ENCODE measurements at places on chromosomes 4 and X.

DNA sequence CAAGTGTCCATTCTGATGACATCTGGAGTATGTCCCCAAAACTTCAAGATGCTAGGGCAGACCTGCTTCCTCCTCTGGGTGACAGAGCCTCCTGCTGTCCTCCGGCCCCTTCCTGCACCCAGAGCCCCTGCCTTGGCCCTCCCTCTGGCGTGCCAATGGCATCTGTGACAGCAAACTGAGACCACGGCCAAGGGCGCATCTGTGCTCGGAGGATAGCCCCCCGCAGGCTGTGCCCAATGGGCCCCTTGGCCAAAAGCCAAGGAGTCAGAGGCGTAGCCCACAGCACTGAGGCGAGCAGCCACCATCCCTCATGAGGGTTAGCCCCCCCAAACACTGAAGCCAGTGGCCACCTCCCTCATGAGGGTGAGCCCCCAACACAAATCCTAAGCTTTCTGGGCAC lies 7.9 kb downstream of the LRPAP1 start:
- DNase-seq, result no peak

DNA sequence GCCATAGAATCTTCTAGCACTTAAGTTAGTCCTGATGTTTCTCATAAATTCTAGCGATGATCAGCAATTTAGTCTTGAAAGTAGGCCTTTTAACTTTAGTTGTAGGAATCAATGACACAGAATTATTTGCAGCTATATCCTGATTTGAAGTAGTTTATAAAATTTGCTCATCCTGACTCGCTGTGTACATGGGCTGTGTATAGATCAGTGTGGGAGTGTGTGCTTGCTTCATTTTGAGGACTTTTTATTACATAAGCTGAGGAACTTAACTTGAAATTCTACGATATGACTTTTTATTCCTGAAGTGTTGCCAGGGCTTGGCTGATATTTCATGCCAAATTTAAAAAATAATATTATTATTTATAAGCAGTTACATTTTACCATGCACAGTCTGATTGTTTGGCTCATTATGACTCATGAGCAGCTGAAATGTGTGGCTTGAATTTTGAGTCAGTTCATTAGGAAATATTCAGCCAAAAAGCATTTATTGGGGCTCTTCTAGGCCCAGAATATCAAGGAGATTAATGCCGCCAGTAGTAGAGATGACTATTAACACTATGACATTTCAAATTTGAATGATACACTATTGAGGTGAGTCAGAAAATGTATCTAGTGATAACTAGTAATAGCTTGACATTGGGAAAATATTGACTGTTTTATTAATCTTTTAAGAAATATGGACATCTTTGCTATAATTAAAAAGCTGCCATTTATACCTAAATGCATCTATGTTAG lies 128.9 kb upstream of the LIMCH1 start:
- no peak for DNase-seq

DNA sequence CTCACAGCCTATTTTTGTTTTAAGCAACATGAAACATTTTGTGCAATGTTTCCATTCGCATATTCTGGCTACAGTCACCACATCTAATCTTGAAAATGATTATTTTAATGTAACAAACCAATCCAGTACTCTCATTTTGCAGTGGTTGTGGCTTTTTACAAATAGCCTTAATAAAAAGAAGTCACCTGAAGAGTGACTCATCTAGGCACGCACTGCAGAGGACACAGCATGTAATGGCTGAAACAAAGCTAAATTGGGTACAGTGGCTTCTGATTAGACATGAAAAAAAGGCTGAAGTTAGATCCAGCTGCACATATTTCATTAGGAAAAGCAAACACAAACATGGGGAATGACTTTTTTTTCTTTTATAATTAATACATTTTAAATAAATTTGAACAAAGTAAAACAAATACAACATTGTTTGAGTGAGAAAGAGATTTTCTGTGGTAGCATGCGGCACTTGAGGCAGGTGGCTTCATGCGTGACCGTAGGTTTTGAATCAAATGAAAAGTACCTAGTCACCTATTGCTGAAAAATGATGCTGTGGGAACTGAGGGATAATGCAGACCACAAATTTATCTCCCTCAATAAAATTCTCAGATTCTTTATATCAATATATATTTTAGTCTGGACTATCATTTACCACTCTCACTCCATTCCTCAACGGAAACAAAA lies 240.8 kb upstream of the DDX53 start:
- DNase-seq, result no peak

DNA sequence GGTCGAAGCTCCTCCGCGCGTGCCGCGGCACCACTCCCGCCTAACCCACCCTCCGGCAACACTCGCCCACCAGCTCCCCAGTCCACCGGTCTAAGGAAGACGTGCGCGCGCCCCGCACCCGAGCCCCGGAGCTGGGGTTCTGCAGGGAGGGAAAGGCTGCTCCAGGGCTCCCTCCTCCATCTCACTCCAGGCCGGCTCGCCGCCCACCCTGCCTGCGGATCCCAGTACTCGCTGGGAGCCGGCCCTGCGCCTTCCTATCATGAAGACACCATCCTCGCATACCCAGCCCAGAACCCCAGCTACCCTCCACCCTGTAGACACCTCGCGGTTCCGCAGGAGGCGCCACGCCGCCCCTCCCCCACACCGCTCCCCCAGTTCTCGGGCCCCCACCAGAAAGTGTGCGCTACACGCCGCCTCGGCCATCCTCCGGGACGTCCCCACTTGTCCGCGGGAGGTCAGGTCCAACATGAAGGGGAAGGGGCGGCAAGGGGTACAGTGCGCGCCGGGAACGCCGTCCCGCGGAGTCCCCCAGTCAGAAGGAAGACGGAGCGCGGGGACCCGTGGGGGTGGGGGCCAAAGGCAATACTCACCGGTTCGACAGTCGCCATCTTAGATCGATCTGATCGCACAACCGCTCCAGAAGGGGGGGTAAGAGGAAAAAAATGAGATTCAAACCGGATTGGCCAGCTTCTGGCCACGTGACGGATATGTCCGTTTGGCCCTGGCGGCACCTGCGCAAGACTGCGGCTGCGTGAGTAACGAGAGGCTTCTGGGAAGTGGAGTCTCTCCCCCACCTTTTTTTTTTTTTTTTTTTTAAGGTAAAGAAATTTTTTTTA lies at the start of gene EIF4E:
EIF4E (minus strand) TSS at position 629 of the 836 bp plus-strand sequence; CDS start at position 608, 21 bp downstream.
- DNase-seq, result peak; percentile 94

DNA sequence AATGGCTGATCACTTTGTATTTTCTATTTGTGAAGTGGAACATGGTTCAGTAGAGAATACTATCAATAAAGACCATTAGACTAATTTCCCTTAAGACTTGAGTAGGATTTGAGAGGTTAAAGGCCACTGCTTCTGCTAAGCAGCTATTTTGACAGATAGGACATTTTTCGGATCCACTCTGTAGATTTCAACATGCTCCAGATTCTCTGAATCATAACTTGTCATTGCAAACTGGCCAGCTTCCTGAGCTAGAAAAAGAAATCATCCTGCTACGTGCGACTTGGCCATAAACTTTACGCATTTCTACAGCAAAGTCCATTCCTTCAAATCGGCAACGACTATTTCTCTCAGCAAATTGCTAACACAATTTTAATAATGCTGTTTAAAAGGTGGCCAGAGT lies 55.2 kb downstream of the MGST2 start:
- DNase-seq, result no peak

DNA sequence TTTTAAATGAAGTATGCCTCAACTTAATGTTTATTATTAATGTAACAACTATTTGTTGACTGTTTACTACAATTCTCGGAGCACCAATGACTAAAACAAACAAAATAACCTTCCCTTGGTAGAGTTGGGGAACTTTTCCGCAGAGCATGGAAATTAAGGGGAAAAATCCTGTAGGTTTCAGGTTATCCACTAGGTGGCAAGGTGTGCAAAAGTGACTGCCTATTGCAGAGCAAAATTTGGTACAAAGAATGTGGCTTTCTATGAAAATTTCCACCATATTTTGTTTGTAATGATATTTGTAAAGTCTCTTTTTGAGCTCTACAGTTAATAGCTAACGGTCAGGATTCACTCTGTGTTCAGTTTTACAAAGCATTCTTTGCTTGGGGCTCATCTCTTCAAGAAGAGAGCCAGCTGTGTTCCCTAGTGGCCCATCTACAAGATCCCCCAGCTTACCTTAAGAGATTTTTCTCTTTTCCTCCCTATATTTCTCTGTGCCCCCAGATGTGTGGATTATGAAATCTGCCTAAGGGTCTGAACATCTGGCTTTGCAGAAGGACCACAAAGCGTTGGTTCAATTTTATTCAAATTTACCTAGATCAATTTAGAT lies 61.1 kb downstream of the FBXO8 start:
- DNase-seq, result no peak

DNA sequence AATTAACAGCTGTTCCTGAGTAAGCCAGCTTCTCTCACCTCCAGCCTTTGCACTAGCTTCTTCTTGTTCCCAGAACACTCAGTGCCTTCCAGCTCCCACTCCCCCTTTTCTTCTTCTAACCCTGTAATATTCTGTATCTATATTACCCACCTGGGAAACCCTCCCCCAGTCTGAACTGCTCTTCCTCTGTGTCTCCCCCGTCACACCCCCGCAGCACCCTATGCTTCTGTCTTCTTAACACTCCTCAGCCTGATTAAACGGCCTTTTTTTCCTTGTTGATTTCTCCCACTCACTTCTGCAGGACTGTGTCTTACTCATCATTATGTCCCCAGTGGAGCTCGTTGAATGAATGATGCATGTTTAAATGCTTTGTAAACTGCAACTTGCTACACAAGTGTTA lies 9.0 kb upstream of the LONRF3 start:
- no peak for DNase-seq

DNA sequence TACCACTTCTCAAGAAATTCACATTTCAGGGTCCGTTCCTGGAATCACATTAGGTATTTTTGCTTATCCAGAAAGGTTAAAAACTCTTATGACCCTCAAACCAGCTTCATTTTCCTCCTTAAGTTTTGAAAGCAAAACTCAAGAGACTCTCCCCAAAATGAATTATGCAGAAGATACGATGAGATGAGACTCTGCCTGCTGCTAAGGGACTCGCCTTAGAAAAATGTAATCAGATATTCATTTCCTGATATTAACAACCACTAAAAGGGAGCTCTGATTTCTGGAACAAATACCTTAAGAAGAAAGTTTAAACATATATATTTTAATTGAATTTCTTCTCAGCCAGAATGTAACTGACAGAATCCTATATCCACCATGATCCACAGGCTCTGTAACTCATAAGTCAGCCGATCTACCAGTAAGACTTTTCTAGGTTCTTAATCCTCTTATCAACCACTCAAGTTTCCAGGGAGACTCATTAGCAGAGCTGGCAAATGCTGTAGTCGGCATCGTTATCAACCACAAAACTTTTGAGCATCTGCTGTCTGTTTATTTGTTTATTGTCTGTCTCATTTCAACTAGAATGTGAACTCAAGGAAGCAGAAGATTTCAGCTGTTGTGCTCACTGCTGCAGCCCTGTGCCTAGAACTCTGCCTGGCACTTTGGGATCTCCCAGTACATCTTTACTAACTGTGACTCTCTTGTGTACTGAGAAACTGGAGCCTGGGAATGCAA lies 112.5 kb downstream of the LDB2 start:
- DNase-seq, result no peak
